ENCODE measurements at places on chromosomes 6 and 20.

DNA sequence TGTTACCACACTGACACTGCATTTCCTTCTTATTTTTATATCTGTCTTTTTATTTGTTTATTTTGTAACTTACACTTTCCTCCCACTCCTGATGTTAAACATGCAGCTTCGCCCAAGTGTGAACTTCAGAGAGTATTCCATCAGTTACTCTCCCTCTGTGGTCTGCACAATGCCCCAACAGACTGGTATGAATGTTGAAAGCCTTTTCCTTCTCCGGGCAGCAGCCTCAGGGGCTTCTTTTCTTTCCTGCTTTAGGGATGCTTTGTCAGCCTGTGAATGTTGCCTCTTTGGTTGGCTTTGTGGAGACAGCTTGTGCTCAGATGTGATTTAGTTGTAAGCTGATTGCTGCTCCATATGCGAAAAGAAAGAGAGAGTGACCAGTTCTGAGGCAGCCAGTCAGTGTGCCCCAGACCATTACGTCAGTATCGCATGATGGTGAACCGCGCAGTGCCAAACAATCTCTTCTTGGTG is 44.0 kb downstream of the SMPDL3A start:
- no peak for DNase-seq

DNA sequence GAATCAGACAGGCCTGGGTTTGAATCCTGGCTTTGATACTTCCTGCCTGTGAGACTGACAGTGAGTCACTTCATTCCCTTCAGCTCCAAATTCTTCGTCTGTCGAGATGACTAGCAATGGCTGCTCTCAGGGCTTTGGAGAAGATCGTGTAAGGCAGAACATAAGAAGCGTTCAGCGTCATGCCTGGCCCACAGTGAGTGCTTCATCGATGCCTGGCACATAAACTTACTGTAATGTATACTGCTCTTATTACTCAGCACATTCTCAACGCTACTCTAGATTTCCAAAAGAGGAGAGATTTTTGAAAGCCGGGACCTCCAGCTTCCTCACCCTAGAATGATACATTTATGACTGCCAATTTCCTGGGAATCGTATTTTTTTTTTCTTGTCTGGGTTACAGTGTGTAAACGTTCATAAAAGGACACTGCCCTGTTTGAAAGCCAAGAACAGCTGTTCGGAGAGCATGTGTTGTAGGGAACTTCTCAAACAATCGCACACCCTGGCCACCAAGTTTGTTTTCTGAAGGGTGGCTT is 16.2 kb upstream of the BCAS1 start:
- DNase-seq, result peak; percentile 75

GRCh38 chr6:32112431-32112980 is 3.4 kb upstream of the TNXB start:
- DNase-seq, result no peak

- DNase-seq, result no peak
Measured at GRCh38 chr6:47302043-47302442, 7.7 kb downstream of the TNFRSF21 start.

- DNase-seq, result no peak
Measured at GRCh38 chr20:61968932-61969331, 96.7 kb downstream of the TAF4 start.

GRCh38 chr6:5619249-5619648 is 357.9 kb downstream of the FARS2 start:
- DNase-seq, result no peak

GRCh38 chr6:26472549-26473290 is 15.0 kb downstream of the BTN2A1 start:
- DNase-seq, result no peak

DNA sequence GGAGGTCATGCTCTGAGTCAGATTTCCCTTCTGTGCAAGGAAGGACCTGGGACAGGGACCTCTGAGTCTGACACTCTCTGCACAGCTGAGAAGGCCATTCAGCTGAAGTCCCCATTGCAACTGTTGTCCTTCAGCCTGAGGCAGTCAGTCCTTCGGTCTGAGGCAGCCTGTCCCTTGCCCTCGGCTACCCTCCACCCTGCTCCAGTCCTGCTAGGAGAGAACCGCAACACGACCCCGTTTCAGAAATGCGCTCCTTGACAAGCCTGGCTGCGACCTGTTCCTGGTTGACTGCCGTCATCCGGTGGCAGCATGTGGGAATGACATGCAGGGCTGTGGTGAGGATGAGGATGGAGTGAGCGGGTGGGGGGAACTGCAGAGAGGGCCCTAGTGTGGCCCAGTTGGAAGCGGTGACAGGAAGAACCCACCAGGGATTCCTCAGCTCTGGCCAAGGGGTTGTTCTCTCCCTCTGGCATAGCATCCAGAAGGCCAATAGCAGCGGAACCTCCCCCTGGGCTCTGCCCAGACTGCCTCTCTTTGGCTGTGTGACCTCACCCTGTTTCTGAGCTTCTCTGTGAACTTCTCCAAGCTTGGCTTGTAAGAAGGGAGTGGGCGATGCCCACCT is 40.3 kb upstream of the ANGPT4 start:
- DNase-seq, result peak; percentile 29

DNA sequence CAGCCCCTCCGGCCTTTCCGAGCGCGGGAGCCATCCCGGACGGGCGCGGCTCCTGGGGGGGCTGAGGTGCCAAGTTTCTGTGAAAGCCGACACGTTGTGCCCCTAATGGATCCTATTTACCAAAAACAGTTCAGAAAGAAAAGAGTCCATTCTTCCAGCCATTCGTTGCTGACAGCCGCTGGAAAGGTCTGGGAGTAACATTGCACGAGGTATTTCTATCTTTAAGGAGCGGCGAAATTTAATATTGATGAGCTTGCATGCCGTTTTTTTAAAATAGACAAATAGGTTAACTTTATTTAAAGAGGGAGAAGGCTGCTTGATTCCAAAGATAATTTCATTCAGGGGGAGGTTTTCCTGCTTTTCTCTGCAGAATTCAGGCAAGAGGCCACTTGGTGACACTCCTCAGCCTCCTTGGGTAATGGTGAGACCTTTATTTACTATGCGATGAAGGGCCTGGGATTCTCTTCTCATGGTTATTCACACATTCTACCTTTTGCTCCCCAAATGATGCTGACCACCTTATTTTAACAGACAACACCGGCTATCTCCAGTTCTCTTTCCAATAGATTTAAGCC is 988 bp downstream of the TIAM2 start:
- DNase-seq, result peak; percentile 23

DNA sequence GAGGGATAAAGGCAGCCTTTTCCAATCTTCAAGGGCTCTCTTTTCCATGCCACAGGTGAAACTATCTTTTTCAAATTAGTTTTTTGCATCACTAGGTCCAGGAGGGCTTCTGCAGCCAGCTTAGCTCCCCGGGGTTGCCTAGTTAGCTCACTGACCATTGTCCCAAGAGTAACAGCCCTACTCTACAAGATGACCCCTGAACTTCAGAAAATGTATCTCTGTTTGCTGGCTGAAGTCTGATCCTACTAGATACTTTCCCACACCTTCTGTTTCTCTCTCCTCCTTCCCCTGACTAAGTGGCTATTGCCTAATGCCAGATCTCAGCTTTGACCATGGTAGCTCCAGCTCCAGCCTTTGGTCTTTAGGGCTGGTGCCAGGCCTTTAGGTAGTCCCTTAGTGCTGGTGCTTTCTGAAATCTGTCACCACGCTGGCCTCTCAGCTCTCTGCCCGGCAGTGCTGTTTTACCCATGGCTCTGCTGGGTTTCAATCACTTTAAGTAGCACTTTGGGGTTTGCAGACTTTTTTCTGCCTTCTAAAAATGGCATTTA is 255.1 kb downstream of the RNGTT start:
- DNase-seq, result no peak

DNA sequence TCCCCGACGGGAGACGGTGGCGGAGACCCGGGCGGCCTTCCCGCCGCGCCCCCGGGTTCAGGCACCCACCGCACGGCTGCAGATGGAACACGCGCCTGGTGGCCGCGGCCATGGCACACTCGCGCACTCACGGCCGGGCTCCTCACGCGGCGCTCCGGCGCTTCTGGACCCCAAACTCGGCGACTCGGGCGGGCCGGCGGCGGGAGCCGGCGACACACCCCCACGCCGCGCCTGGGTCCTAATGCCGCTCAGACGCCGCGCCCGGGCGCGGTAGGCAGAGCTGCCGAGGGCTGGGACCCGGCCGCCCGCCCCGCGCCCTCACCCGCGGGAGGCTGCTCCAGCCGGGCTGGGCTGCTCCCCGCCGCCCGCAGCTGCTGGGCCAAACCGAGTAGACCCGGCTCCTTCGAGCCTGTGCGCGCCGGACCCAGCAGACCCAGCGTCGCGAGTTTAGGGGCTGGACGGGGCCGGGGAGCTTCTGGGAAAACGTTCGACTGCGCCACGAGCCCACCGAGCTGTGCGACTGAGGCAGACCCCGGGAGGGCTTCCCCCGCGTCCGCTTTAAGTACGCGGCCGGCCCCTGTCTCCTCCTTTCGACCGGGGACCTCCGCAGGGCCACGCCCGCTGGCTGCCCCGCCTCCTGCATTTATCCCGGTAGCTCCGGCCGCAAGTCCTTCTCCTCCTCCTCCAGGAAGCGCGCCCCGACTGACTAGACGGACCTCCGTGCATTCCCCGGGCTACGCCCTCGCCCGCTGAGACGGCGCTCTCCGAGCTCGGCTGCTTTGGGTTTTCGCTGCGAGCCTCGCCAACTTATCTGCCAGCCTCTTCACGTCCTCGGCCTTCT is at the start of gene SLC4A11:
TSS of gene SLC4A11 (minus strand) at position 165 of the 841 bp plus-strand sequence. CDS start at position 112, 53 bp downstream.
- DNase-seq, result peak; percentile 67

DNA sequence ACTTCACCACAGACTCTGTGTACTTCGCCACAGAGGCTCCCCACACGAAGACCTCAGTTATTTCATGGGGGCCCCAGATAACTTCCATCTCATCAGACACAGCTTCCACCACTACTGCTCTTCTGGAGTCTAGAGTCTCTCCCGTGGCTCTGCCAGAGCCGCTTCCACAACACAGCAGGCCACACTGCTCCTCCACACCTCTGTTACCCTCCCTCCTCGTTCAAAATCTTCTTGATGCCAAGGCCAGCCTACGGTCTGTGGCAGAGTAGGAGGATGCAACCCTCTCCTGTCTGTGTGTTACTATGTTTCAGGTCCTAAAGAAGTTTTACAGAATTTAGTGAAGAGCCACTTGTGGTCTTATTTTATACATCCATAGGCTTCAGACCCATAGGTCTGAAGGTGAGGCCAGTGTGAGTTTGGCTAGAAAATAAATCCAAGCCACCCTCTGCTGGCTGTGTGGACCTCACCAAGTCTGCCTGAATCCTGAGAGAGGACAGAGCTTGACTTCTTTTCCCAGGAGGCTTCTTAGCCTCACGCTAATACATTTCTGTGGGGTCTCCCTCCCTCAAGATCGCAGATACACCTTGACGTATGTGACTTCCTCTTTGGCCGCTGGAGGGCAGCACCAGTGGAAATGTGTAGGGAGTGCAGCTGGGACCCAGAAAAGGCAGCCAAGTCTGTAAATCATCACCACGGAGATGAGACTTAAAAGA is 197.7 kb downstream of the FAXC start:
- peak; percentile 20 for DNase-seq
